Activated B cell treated with CpG ODN at 0.5 μM for 24 hours (primary cell): ENCODE measurements at places on chromosomes 11 and 22. TPM values are rescaled to one million over a fixed set of nuclear protein-coding genes. Genes with fewer than 3 reads are reported as not detected.

Gene SYT8
- not detected in 2 replicates for total RNA-seq

Gene FZD4
- total RNA-seq, result not detected in 2 replicates

- DNase-seq, result no peak
- H3K27me3 ChIP-seq, result no peaks in the 10 kb centered on the region
- no peak overlapping the region for H3K4me3 ChIP-seq
- H3K4me1 ChIP-seq, result peaks cover 3% of the 10 kb centered on the region
Observed at GRCh38 chr22:37913233-37913721, 7.2 kb downstream of the MICALL1 start.

DNA sequence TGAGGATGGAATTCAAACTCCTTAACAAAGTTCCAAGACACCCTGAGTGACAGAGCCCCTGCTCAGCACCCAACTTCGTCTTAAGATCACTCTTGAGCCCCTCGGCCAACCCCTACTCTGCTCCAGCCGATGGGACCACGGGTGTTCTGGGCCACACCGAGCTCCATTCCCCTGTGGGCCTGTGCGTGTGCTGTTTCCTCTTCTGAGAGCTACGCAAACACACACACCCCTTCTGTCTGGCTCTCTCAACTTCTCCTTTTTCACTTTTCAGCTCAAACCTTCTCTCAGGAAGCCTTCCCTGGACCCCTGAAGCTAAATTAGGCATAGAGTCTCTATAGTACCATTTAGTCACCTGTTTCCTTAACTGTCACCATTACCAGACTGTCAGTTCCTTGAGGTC is 37.5 kb upstream of the NNMT start:
- peak; percentile 33 for DNase-seq
- no peaks in the 10 kb centered on the region for H3K36me3 ChIP-seq
- H3K4me3 ChIP-seq, result peak overlapping the region; percentile 55
- peaks cover 31% of the 10 kb centered on the region for H3K4me1 ChIP-seq
- H3K27ac ChIP-seq, result peak overlapping the region; percentile 89

DNA sequence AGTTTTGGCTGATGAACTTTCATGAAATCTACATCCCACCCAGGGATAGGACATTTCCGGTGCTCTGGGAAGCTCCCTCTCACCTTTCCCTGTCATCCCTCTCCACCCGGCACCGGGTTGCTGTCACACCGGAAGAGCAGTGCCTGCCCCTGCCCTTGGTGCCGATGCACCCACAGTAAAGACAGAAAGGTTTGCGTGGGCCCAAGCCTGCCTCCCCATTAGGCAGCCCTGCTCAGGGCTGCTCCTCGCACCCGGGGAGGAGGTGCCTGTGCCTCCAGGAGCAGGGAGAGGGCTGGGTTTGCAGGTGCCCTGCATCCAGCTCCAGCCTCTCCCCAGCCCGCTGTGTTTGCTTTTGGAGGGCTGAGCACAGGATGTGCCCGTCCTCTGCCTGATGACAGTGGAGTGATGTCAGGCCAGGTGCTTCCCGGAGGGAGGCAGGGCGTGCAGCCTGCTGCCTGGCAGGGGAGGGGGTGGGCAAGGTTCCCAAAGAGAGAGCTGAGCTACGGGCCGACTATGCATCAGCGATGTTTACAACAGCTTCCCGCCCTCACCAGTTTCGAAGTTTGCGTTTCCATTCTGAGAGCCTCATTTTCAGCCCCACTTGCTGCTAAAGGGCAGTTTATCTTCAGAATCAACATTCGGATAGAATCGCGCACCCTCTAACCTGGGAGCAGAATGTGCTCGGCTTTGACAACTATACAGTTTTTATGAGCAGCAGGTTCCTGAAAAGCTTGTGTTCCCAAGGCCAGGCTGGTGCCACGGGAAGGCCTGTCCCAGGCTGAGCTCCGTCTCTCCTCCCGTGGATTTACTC is 83.2 kb upstream of the CLDN5 start:
- no peak overlapping the region for H3K4me3 ChIP-seq
- DNase-seq, result no peak
- H3K27ac ChIP-seq, result no peak overlapping the region

- no peak overlapping the region for H3K4me3 ChIP-seq
- no peaks in the 10 kb centered on the region for H3K27me3 ChIP-seq
- H3K27ac ChIP-seq, result no peak overlapping the region
- no peaks in the 10 kb centered on the region for H3K4me1 ChIP-seq
- DNase-seq, result peak; percentile 6
Observed at GRCh38 chr11:1163321-1163910, 5.7 kb downstream of the MUC5AC start.

GRCh38 chr22:23274146-23274526 is 93.8 kb downstream of the BCR start:
- DNase-seq, result no peak
- no peak overlapping the region for H3K27ac ChIP-seq
- peaks cover 2% of the 10 kb centered on the region for H3K27me3 ChIP-seq
- H3K36me3 ChIP-seq, result peaks cover 18% of the 10 kb centered on the region
